ENCODE measurements at places on chromosomes 13 and 19.
A peak's percentile ranks its signal among the peaks of the same experiment; 100 is the strongest.

DNA sequence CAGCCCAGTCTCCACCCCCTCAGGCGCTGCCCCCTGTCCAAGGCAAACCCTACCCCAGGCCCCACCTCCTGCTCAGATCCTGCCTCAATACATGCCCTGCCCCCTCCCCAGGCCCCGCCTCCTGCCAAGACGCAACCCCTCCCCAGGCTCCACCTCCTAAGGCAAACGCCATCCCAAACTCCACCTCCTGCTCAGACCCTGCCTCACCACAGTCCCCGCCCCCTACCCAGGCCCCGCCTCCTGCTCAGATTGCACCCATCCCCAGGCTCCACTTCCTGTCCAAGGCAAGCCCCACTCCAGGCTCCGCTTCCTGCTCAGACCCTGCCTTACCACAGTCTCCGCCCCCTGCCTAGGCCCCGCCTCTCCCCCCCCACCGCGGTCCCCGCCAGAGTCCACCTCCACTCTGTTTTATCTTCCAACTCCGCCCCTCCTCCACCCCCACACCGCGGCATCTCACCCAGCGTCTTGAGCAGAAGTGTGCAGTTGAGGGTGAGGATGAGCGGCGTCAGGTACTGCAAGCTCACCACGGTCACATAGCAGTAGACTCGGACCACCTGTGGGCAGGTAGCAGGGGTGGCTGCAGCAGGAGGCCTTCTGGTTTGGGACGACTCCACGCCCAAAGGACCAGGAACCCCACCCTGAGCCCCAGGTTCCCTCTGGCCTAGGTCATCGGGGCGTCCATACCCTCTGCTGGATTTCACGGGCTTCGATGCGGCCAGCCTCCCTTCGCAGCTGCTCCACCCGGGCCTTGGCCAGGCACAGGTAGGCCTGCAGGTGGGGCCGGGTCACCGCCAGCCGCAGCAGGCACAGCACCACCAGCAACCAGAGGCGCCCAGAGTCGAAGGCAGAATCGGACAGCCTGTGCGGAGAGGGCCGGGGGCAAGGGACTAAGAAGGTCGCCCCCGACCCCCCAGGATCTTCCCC is 17.7 kb downstream of the TMEM161A start:
- peak; percentile 99 for DNase-seq

GRCh38 chr19:46365561-46365960 is 18.7 kb downstream of the PPP5C start:
- DNase-seq, result no peak

GRCh38 chr13:31248965-31249539 is 49.3 kb downstream of the B3GLCT start:
- DNase-seq, result no peak

- no peak for DNase-seq
Measured at GRCh38 chr13:40986101-40986856, 32.8 kb downstream of the ELF1 start.

- DNase-seq, result peak; percentile 67
Measured at GRCh38 chr13:19959141-19959830, 759 bp downstream of the ZMYM2 start.

DNA sequence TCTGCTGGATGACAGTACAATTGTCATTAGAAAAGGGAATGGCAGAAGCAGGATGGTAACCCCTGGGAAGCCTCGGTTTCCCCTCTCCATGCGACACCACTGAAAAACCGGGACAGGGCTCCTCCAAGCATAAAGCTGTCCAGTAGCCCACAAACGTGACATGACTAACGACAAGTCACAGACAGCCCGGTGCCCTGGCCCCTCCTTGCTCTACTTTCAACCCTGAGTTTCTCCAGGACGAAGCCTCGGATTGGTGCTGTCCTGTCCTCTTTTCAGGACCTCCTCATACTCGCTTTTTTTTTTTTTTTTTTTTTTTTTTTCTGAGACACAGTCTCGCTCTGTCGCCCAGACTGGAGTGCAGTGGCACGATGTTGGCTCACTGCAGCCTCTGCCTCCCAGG is 16.3 kb downstream of the DPP9 start:
- DNase-seq, result no peak

- DNase-seq, result no peak
Measured at GRCh38 chr13:80133631-80134261, 207.2 kb downstream of the SPRY2 start.

DNA sequence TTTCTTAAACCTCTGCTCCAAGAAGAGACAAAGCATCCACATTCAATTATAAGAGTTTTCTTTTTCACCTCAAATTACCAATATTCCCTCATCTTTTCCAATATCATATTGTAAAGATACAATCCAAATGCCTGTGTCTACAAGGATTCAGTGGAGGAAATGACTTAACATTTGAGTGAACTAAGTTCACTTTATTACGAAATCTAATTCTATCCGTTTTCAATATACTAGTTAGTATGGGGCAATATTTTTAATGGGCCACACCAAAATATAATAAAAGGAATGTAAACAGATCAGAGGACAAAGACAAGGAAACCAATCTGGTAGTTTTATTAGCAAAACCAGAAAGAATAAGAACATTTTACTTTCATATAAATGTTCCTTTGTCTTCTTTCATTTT is 136.0 kb downstream of the DCLK1 start:
- DNase-seq, result no peak

DNA sequence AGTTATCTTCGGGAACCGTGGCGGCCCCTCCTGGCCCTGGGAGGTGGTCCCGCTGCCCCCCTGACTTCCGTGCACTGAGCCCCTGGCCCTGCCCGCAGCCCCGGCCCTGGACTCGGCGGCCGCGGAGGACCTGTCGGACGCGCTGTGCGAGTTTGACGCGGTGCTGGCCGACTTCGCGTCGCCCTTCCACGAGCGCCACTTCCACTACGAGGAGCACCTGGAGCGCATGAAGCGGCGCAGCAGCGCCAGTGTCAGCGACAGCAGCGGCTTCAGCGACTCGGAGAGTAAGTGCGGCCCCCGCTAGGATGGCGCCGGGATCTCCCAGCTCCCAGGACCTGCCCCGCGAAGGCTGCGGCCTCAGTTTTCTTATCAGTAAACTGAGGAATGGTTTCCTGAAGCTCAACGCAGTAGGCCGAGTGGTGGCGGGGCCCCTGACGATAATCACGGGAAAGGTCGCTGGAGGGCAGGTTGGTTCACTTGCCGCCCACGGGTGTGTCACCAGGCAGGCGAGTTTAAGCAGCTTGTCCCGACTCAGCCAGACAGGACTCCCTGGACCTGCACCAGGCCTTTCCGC is 924 bp downstream of the RGCC start:
- DNase-seq, result peak; percentile 74

GRCh38 chr19:7301525-7301924 is 7.3 kb upstream of the INSR start:
- no peak for DNase-seq

GRCh38 chr13:33953781-33954180 is 135.8 kb downstream of the RFC3 start:
- no peak for DNase-seq

- DNase-seq, result no peak
Measured at GRCh38 chr13:77620138-77620537, 77.3 kb upstream of the SLAIN1 start.

DNA sequence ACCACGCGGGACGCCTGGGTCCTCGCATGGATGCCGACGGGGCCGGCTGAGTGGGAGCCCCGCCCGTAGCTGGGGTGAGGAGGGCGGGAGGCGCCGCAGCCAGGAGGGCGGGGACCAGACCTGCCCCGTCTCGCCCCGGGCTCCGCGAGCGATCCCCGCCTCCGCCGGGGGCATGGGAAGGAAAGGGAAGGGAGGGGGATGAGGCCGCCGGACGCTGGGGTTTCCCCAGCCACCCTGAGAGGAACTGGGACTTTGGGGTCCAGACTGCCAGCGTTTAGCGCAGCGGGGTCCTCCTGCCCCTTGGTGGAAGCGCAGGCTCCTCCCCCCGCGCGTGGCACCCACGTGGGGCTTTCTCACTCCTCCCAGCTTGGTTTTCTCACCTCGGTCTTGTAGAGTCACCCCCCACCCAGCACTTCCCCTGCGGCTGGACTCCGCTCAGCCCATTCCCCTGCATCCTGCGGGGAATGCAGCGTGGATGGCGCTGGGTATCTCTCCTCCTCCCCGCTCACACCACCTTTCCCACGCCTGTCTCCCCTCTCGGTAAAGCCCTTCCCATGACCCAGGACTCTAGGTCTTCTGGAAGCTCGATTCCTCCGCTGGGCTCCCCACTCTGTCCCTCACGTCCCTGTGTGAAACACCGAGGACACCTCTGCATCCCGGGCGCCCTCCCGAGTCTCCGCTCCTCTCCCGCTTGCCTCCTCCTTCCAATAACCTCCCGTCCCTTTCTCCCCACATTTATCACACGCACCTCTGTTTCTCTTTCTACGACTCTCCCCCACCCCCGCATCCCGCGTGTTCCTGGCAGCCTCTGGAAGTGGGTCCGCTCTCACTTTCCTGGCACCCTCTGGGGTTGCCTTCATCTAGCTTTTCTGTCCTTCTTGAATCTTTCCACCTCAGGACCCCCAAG is 2.1 kb downstream of the TGFB1 start:
- peak; percentile 92 for DNase-seq

GRCh38 chr19:970695-971094 is 13.4 kb upstream of the WDR18 start:
- DNase-seq, result peak; percentile 88
